IMR-90 (cell line): ENCODE measurements at places on chromosomes 4 and X. TPM values are rescaled to one million over a fixed set of nuclear protein-coding genes. Genes with fewer than 3 reads are reported as not detected.

- no peak for DNase-seq
Observed at GRCh38 chrX:1397441-1398270, 5.7 kb upstream of the SLC25A6 start.

Gene ALAS2
- not detected in 2 replicates for total RNA-seq

GRCh38 chrX:151552743-151553142, 10.7 kb upstream of the PASD1 start:
- DNase-seq: no peak

- DNase-seq: no peak
Observed at GRCh38 chr4:184833046-184833838, 7.5 kb upstream of the ACSL1 start.

DNA sequence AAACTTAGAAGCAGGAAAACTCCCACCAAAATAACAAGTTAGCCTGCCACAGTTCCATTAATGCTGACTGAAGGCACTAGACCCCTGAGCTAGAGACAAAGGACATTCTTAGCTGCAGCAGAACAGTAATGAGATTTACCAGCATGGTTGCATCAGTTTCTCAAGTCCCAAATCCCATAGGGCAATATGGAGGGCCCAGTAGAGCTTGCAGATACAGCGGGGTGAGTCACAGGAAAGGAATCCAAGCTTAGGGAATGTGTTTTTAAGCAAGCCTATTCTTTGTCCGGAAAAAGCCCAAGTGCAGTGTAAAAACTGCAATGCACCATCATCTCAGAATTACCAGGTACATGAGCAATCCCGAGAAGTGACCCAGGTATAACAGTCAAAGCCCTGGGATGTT, 51.3 kb upstream of the EXOC1L start:
- peak; percentile 70 for DNase-seq

Gene MND1
- 0.36 and 3.3 TPM in 2 replicates for total RNA-seq

- DNase-seq: no peak
Observed at GRCh38 chrX:136147976-136148375, 643 bp downstream of the FHL1 start.

GRCh38 chrX:101219864-101220346, 319 bp downstream of the DRP2 start:
- DNase-seq: peak; percentile 71

Gene NOX1
- total RNA-seq: not detected in 2 replicates

DNA sequence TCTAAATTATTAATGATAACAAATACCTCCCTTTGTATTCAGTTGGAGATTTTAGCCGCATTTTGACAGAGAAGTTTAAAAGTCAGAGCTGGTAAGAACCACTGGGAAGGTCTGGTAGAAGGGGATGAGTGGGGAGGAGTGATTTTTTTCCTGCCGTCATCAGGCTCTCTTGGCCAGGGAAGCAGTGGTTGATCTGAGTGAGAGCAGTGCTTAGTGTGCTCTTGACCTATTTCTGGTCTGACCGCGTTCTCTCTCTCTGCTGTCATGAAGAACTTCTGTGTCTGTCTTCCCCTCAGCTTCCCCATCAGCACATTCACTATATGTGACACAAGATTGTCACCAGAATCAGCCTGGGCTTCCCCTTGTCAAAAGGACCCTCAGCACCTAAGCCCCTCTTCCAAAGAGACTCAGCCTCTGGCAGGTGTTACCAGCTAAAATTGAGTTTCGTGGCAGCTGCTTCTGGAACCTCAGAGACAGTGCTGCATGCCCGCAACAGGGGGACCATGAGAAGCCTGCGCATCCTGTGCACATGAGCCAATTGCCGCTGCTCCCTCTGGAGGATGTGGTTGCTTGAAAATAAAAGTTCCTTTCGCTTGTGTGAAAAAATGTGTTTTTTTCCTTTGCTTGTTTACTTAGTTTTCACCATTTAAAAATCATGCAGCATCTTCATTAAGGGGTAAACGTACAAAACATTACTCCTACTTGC, 268.9 kb downstream of the C4orf33 start:
- DNase-seq: no peak

GRCh38 chrX:132612821-132613564, 124.2 kb upstream of the MBNL3 start:
- DNase-seq: peak; percentile 4

- no peak for DNase-seq
Observed at GRCh38 chr4:16819652-16820051, 78.8 kb downstream of the LDB2 start.

DNA sequence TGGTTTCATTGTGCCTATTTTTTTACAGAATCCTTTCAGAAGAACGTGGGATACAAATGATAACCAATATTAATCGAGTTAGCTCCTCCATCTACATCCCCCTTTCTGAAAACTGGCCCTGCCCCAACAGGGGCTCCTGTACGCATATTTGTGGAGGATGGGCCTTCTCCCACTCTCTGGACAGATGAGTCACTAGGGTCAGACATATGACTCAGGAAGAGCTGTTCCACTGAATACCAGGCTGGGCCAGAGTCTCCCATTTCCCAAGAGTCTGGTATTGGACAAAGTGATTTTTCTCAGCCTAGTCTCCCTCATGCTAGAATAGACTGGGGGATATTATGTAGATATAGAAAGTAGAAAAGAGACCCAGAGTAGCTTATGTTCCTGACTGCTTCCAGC, 142.4 kb downstream of the TSPAN5 start:
- peak; percentile 90 for DNase-seq

DNA sequence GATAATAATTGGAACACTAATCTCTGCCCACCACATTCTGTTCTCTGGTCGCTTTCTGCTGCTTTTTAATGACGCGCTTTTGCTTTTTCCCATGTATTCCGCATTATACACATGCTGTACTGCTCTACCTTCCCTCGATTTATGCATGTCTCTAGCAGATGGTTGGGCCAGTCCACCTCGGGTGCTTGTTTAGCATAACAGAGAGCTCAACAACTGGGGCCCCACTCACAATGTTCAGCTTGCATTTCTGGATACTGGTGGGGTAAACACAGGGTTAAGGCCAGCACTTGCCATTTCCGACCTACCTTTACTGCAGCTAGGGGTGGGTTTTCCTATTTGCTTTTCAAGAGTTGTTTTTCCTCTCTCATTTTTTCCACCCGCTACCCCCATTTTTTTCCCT, 255.8 kb downstream of the SOX3 start:
- DNase-seq: no peak

- DNase-seq: no peak
Observed at GRCh38 chr4:123921339-123921738, 524.7 kb downstream of the SPRY1 start.

- DNase-seq: peak; percentile 47
Observed at GRCh38 chrX:46180258-46180687, 364.9 kb downstream of the ZNF674 start.

DNA sequence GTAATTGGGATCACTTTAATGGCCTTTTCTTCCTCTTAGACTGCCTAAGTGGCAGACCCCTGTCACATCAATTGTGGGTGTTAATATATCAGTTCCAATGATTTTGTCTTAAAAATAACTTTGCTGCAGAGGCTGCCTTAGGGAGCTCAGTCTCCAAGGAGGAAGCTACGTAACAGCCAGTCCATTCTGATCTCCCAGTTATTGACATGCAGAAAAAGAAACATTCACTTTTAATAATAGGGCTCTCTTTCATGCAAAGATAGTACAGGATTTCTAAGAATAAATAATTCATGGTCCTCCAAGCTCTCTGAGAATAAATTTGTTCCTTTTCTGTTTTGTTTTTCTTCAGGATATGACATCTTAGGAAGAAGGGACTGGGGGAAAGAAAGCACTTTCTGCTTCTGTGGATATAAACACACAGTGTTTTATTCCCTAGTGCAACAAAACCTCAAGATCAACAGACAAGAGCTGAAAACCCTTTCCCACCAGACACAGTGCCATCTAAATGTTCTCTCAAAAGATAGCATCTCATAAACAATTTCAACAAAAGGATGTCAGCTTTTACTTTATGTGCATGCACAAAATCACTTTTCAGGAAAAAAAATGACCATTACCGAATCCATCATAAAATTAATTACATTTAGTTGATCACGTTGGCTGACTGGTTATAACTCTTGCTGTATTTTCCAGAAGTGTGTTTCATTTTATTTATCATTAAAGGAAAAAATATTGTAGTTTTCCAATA, 372.4 kb upstream of the SLC7A11 start:
- no peak for DNase-seq

DNA sequence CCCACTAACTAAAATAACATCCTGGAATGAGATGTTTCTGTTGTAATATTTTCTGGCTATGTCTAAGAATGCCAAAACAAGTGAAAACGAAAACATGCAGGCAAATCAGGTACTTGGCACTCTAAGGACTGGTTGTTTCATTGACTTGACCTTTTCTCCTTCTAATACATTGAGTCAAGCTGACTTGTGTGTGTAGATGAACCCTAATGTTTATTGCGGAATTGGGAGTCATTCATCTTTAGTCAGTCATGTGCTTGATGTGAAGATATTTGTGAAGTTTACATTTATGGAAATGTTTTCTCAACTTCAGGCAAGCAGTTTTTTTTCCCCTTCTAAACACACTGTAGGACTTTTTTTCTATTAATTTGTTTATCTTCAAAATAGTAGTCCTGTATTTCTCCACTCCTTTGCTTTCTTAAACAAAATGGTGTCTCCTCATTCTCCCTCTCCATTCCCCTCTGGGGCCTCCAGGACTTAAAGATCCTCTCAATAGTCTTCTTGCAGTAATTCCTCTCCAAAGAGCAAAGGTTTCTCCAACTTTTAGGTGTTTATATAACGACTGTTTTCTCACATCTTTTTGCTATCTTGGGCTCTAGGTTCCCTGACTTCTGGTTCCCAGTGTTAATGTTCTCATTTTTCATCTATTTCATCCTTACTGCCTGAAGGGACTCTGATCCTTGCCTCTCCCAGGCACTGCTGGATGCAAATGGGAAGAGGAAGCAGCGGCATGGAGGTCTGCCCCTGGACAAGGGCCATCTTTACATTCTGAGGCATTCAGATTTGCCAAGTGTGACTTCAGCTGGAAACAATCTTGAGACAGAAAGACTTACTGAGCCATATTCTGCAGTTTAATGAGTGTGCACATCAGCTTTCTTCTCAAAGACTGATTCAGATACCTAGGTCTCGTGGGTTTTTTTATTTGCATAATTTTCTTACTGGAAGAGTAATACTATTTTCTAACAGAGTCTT, 166.4 kb downstream of the ARHGAP6 start:
- DNase-seq: peak; percentile 78

Gene HHIP
- total RNA-seq: 6.6 and 8.6 TPM in 2 replicates

Gene STATH
- not detected in 2 replicates for total RNA-seq

DNA sequence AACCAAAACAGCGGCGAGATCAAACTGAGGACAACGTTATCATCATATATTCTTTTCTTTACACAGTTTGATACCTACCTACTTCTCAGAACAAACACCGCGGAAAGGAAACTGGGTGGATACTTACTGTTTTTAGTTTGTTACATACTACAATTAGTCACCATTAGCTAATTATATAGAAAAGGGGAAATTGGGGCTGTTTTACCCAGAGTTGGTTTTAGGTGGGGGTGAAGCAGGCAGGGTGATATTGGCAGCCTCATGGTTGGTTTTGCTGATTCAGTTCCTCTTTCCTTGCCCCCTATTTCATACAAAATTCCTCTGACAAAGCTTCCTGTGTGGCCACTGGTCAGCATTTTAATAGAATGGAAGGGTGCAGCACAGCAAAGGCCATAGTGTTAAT, 77.8 kb downstream of the SORBS2 start:
- no peak for DNase-seq

- DNase-seq: no peak
Observed at GRCh38 chrX:120334603-120335002, 23.3 kb upstream of the TMEM255A start.

DNA sequence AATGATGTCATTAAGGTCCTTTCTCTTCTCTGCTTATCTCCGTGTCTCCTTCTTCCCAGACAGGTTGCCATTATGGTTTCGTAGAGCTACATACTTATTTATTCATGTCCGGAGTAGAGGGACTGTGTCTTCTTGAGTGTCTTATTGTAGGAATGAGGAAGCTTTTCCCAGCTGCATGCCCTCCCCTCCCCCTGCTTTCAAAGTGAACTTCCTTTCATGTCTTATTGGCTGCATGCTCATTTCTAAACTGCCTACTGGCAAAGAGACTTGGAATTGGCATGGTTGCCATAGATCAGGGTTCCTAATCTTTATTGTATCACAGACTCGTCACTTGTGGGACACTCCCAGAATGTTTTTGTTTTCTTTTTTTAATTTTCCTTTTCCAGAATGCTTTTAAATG, 15.4 kb downstream of the VAMP7 start:
- DNase-seq: no peak

Gene CAPN6
- not detected in 2 replicates for total RNA-seq
